ENCODE measurements at places on chromosomes 12 and 14.

- DNase-seq = no peak
Measured at GRCh38 chr14:71448431-71449315, 483.6 kb upstream of the RGS6 start.

DNA sequence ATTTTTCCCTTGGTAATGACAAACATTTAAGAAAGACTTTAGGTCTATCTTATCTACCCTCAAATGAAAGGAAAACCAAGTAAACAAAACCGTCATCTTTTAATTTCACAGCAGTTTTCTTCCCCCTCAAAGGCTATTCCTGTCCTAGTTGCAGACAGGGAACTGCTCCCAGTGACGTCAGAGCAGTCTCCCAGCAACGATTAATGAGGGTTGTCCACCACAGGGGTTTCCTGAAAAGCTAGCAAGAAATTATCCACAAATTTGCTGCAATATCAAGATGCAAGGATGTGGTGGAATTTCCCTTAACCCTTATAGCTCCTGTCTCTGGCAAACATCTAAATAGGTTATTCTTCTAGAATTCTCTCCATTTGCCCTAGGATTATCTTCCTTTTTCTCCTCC is 89.1 kb upstream of the STAC3 start:
- no peak for DNase-seq

- DNase-seq = no peak
Measured at GRCh38 chr12:115060477-115061168, 376.6 kb upstream of the TBX3 start.

- no peak for DNase-seq
Measured at GRCh38 chr14:98822917-98823316, 449.1 kb downstream of the BCL11B start.

DNA sequence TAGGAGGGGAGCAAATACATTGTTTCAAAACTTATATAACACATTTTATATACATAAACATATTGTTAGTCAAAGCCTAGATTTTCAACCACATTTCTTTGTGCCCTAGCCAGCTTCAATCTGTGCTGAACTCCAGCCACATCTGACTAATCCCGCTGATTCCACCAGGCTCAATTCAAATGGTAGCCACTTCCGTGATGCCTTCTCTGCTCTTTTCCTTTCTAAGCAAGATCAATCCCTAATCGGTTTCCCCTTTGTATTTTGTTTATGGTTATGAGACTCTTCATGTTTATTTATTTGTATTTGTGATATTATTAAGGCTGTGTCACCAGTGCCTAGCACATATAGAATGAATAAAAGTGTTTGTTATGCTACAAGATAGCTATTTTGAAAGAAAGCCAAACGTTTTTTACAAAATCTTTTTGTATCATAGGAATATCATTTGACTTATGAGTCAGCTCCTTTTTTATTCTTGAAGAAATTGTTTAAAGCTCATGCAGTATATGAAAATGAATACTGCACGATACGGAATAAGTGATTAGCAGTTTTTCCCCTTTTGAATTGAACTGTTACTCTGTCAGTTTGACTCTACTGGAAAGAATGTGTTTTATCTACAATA is 110.2 kb downstream of the PLEKHA5 start:
- DNase-seq = no peak

DNA sequence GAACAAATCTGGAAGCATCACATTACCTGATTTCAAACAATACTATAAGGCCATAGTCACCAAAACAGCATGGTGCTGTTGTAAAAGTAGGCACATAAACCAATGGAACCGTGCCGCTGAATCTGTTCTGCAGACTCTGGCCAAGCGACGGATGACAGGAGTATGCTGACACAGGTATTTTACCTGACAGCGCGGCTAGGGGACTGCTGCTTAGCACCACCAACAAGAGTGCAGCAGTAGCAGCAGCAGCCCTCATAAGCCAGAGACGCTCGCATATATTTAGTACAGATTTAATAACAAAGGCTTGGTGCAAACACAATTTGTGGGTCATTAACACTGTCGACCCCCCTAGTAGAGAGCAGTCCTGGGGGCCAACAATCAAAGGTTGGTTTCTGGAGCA is 677.6 kb upstream of the LMO3 start:
- DNase-seq = no peak

DNA sequence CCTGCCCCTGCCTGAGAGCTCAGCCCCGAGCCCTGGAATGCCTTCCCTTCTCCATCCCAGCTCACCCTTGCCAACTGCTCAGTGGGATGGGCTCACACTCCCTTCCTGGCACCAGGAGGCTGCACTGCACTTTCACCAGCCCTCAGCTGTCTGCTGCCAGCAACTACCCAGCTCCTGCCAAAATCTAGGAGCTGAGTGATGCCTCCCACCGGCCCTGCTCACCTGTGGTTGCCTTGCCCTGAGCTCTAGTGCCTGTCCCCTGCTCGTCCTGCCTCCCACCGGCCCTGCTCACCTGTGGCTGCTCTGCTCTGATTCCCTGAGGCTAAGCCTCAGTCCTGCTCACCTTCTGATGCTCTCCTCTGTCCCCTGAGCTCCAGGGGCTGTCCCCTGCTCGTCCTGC is 119.8 kb downstream of the TMEM121 start:
- no peak for DNase-seq

DNA sequence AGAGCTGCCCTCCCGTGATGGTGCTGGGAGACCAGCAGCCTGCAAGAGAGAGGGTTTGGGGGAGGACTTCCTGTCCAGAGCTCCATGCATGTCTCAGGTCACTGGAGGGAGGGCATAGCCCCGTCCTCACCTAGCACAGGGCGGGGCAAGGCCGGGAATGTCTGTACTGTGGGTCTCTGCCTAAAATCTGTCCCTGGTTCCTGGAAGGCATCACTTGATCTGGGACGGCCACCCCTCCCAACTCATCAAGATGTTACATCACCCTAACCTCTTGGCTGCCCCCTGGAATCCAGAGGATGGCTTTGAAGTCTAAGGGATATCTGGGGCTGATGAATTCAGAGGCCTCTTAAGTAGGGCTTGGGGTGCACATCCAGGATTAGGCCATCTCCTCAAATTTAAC is 37.0 kb upstream of the MEG3 start:
- no peak for DNase-seq

DNA sequence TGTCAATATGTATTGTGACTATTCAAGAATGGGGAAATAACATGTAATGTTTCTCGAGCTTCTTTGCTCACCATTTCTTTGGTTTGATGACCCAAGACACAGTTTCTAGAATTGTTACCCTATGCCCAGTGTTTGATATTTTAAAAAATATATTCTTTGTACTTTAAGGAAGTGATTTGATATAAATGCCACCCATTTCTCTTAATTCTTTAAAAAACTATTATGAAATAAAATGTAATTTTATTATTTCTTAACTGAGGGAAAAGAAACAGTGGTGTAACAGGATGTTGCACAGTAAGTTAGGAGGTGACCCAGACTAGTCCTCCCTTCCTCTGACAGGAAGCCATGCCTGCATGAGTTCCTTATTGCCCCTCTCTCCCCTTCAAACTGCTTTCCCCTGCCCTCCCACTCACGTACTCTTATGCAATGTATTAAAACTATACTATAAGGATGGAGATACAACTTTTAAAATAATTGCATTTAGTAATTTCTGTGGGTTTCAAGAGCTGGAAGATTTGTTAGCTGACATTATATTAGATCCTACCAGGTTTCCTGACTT is 279.4 kb downstream of the TMTC2 start:
- DNase-seq = no peak

DNA sequence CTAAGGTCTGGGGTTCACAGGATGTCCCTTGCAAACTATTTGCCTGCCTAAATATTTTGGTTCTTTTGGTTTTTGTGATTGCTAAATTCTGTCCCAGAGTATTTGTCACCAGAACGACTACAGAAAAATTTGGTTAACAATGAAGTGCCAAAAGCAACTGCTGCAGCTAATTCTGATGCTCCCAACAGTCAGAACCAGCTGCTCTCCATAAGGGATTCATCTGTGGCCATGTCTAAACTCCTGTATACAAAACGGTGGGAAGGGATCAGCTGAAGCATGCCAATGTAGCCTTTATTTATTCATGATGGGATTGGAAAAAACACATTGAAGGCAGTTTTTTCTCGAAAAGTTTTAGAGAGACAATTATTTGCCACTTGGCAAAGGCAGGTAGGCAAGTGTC is 29.3 kb upstream of the PELI2 start:
- no peak for DNase-seq

- DNase-seq = no peak
Measured at GRCh38 chr14:100649173-100649519, 61.9 kb upstream of the BEGAIN start.

DNA sequence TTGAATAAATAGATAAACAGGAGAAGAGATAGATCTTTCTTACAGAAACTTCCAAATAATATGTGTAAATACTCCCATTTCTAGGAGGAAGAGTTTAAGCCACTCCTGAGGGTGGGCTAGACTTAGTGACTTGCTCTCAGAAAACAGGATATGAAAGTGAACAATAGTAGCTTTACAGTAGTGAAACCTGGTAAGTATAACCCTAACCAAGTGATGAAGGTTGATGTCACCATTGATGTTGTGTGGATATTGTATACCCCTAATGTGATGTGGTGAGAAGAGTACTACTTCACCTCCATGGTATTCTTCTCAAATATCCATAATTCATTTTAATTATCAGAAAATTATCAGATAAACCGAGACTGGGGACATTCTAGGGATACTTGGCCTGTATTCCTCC is 20.9 kb downstream of the AKAP6 start:
- DNase-seq = no peak

DNA sequence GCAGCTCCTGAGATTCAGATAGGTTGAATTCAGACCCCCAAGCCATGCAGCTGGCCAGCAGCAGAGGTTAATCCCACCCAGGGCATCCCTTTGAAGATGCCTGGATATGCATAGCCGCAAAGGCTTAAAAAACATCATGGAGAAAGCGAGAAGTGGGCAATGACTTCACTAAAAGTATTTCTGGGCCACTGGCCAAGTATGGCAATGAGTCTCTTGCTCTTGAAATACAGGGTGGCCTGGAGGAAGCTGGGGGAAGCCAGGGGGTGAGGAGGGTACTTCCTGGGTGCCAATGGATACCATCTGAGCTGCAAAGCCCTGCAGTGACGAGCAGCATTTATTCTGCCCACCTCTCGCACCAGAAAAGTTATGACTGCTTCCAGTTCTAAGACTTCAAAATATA is 539.3 kb upstream of the TBX3 start:
- no peak for DNase-seq

- DNase-seq = no peak
Measured at GRCh38 chr12:54859502-54859901, 5.2 kb downstream of the MUCL1 start.

- no peak for DNase-seq
Measured at GRCh38 chr12:97335115-97335514, 127.5 kb upstream of the RMST start.

- DNase-seq = no peak
Measured at GRCh38 chr14:50123062-50123461, 6.7 kb upstream of the VCPKMT start.

- DNase-seq = no peak
Measured at GRCh38 chr14:104803912-104804410, 3.1 kb downstream of the ZBTB42 start.

DNA sequence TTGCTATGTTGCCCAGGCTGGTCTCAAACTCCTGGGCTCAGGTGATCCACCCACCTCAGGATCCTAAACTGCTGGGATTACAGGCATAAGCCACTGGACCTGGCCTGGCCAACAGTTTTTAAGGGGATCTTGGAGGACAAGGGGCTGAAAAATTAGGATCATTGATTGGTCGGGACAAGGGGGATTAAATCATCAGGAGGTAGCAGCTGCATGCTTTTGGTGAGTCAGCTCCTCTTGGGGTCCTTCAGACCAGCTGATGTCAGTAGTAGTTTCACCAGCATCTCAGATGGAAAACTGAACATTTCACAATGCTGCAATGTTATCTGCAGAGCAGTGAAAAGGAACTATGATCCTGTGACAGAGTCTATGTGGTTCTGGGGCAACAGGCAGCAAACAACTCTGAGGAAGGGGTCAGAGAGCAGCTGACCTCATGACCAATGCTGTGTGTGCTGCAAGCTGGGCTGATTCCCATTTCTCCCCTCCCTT is 6.3 kb downstream of the LRRC74A start:
- no peak for DNase-seq

Measured in activated CD8-positive, alpha-beta memory T cell treated with anti-CD3 and anti-CD28 coated beads for 24 hours (primary cell).